Ecto neural progenitor cell (in vitro differentiated cells): ENCODE measurements at places on chromosomes 4 and X.

DNA sequence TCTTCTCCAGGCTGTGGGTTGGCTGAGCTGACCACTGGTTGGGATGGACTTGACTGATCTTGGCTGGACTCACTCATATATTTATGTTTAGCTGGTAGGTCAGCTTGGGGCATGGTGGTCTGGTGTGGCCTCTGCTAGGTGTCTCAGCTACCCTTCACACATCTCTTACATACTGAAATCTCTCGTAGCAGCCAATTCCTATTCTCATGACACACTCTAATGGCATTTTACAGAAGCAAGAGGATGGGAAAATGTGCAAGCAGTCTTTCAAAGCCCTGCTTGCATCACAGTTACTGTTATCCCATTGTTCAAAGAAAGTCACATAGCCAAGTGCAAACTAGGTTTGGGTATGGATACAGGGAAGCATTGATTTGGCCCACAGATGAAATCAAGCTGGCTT is 55.5 kb upstream of the PCDH18 start:
- no peak for DNase-seq

DNA sequence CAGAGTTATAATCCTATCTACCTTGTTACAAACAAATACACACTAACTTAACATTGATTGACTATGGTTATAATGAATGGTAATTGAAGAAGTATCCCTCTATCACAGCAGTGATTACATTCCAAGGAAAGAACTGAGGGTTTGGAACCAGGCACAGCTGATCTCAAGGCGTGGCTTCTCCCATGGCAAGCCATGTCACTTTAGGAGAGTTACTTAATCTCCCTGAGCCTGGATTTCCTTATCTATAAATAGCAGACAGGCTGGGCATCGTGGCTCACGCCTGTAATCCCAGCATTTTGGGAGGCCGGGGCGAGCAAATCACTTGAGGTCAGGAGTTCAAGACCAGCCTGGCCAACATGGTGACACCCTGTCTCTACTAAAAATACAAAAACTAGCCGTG is 25.6 kb downstream of the SORBS2 start:
- DNase-seq, result no peak

DNA sequence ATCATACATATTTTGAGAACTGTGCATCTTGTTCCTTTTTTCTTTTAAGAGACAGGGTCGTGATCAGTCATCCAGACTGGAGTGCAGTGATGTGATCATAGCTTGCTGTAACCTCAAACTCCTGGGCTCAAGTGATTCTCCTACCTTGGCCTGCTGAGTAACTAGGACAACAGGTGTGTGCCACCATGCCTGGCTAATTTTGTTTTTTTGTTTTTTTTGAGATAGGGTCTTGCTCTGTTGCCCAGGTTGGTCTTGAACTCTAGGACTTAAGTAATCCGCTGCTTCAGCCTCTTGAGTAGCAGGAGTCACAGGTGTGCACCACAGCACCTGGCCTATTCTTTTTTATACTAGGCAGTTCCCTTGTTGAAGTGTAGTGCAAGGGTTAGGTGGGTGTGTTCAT is 24.6 kb downstream of the KDM6A start:
- DNase-seq, result no peak

DNA sequence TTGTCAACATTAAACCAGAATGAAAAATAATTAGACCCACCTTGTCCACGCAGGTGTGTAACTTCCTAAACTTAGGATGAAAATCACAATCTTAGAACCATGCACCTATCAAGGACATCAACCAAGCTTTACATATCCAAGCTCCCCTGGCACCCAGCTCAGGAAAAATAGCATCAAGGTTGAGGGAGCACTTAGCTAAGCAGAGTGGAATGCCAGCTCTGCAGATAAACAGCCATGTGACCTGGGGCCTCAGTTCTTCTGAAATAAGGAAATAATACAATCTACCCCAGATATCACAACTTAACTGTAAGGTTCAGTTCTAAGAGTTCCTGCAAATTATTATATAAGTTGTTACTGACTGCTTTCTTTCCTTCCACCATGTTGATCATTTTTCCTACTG is 64.7 kb downstream of the DHX15 start:
- DNase-seq, result no peak

DNA sequence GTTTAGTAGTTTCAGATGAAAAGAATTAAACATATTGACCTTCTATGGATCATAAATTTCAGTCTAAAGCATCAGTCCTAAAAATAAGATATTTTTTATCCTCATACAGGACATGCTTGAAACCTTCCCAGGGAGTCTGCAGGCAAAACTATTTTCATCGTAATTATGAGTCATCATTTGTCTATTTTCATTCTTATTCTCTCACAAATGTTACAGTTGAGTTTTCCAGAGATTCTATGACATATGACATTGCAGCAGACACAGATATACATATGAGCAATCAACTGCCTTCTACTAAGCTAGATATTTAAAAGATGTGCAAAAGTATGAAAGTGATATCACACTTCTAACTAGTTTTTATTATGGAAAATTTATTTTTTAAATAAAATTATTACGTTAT is 398.0 kb downstream of the MAGEB5 start:
- no peak for DNase-seq

DNA sequence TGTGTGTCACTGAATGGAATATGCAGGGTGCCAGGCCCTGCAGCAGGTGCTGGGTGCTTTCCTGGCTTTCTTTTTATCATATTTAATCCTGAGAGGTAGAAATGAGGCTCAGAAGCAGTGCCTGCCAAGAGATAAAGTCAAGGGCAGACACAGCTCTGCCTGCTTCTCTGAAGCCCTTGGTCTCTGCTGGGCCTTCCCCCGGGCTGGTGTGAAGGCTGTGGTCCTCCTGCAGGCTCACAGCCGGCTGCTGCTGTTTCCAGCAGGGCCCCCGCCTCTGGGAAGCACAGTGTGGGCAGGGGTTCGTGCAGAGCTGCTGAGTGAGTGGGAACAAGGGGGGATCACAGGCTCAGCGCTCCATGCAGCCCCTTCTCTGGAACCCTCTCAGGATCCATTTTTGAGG is 49.6 kb downstream of the TBC1D14 start:
- no peak for DNase-seq

DNA sequence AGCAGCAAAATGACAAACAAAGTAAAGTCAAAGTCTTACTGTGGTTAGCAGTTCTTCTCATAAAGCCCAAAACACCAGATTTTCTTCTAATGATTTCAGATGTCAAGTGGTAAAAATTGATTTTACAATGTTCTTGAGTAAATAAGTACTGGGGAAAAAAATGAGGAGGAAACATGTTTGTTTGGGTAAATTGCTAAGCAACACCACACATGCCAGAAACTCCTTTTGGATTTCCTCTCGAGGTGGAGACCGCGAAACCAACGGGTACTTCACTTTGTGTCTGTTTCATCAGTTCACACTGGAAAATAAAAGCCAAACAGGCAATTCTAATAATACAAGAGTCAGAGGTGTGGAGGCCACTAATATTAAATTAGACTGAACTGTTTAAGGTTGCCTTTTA is 4.6 kb upstream of the PKD2 start:
- DNase-seq, result no peak

DNA sequence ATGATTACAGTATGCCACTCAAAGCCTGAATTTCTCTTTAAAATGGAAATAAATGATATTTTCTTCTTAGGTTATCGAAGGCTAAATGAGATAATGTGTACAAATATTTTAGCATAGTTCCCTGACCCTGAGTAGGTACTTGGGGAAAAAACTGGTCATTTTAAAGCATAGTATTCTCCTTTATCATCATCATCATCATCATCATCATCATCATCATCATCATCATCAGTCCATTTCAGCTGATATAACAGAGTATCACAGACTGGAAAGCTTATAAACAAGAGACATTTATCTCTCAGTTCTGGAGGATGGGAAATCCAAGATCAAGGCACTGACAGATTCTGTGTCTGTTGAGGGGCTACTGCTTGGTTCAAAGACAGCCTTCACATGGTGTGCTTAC is 13.9 kb downstream of the GABRB1 start:
- DNase-seq, result no peak

DNA sequence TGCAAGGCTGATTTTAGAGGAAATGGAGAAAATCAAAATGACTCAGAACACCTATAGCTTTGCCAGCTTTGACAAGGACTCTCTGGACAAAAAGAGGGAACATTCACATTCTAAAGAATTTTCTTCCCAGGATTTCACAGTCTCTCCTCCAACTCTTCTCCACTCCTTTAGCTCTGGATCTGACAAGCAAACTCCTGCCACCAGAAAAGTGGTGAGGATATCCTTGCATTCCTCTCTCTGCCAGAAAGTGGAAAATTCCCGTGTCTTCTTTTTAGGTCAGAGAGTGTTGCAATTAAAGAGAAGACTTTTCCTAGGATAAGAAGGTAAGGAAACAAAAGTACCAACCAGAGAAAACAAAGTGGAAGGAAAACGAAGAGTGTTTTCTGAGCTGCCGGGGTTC is 16.1 kb upstream of the PDGFRA start:
- DNase-seq, result no peak
